ENCODE measurements at places on chromosomes 4 and X. TPM values are rescaled to one million over a fixed set of nuclear protein-coding genes. Genes with fewer than 3 reads are reported as not detected.

The LDB2 gene
- 8.0 TPM for total RNA-seq

The CENPVL1 gene
- total RNA-seq = not detected

The YIPF6 gene
- 30.5 TPM for total RNA-seq

The PDLIM3 gene
- 26.3 TPM for total RNA-seq

The FHDC1 gene
- total RNA-seq = 39.6 TPM

The YIPF7 gene
- not detected for total RNA-seq

The MAMLD1 gene
- 2.8 TPM for total RNA-seq

The UCP1 gene
- total RNA-seq = not detected

The ATP8A1 gene
- total RNA-seq = 7.9 TPM

The FGG gene
- total RNA-seq = not detected

DNA sequence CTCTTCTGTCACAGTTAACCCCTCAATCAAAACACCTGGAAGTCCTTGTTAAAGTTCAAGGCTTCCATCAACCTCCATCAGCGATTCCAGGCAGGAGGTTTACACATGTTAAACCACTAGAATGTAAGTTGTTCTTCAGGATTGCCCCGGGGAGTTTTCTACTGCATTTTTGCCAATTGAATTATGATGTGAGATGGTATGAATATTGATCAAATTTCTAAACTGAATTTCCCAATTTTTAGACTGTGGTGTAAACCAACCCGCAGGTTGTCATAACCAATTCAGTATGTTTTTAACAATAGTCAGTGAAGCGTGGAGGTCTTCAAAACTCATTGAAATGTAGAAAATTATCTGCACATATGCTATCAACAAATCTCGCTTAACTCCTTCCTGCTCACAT is 21.2 kb upstream of the TENM3 start:
- DNase-seq = no peak

DNA sequence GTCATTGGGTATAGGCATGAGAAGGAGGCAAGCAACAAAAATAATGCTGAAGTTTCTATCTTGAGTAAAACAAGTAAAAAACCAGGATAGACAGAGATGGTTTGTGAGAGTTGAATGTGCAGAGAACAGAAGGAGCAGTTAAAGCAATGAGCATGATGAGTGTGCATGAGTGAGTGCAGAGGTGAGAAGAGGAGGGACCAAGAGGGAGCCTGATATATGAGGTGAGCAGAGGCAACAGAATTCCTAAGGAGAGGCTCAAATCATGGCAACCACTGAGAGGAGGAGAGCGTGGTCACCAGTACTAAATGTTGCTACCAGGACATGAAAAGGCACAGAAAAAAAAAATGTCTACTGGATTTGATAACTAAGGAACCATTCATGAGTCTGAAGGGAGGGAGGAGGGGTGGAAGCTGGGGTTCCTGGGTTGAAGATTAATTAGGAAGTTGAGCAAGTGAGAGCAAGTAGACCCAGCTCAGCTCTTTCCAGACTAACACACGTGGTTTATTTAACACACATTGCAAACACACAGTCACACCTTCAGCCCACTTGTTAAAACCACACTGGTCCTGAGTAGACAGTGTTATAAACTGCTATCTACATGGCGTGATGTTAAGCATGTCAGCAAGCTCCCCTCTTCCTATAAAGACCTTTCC is 69.0 kb upstream of the IQCM start:
- no peak for DNase-seq

DNA sequence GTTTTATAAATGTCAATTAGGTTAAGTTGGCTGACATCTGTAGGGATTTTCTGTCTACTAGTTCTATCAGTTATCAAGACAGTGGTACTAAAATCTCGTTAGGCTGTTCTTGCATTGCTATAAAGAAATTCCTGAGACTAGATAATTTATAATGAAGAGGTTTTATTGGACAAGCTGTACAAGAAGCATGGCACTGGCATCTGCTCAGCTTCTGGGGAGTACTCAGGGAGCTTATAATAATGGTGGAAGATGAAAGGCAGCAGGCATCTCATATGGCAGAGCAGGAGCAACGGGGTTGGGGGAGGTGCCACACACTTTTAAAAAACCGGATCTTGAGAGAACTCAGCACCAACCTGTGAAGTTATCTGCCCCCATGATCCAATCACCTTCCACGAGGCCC is 28.2 kb downstream of the CHIC2 start:
- DNase-seq = no peak

GRCh38 chrX:43813898-43814297 is 68.4 kb downstream of the MAOB start:
- no peak for DNase-seq

DNA sequence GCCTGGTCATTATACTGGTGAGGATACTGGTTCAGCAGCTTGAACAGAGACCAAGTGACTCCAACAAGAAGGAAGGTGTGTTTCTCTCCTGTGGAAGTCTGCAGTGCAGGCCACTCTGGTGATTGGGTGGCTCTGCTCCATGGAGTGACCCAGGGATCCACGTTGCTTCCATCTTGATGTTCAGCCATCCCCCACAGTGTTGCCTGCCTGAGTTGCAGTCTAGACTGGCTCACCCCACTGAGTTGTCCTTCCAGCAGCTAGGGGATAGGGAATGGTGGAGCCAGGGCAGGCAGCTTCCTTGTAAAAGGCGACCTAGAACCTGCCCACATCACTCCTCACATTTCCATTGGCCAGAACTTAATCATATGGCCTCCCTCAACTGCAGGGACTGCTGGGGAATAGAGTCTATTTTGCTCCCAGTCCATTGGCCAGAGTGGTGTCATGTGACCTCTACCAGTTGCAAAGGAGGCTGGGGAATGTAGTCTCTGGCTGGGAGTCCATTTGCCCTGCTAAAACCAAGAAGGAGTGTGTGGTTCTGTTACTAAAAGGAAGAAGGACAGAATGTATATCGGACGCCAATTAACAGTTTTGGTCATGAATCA is 8.0 kb downstream of the MAN2B2 start:
- no peak for DNase-seq

DNA sequence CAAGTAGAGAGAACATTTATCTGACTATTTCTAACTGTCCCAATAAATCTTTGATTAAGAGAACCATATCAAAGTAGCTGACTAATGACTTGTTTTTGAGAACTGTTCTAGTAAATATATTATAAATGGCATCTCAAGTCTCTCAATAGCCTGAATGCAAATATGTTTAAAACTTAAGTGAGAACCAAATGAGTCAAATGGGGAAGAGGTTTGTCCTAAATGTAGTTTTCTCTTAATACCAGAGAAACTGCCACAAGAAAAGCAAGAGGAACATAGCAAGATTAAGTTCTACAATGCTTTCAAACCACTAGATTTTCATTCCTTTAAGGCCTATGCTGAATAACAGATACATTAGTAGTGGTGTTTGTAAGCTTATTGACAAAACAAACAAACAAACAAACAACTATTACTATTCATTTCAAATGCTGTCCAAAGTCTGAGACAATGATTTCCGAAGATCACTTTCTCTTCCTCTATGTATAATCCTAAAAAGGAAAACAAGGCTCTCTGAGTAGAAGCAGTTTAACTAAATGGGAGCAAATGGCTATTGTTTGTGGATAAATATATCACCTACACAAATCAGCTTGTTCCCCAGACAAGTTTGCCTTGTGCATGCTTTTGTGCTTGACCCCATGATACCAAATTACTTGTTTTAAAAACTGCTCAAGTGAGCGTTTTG is 408.4 kb upstream of the EMCN start:
- DNase-seq = no peak

GRCh38 chr4:99436976-99437722 is 2.0 kb upstream of the ADH7 start:
- DNase-seq = no peak

GRCh38 chr4:122643257-122643656 is 22.4 kb upstream of the IL21 start:
- no peak for DNase-seq

- DNase-seq = no peak
These were observed 243.2 kb upstream of the EDA2R start for GRCh38 chrX:66882101-66882500.

DNA sequence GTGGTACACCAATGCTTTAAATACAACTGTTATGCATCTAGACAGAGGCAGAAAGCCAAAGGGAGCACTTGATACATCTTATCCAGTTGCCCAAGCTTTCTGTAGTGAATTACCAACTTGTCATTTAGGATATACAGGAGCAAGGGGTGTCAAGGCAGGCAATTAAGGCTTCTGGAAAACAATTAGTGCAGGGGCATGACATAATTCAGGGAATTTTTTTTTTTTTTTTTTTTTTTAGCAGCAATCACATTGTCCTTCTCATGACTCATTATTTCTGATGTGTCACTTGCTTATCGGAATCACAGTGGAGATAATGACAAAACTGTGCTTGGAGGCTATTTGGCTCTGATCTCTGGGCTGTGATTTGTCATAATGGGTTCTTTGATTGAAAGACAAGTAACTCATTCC is 259.5 kb downstream of the ARHGAP24 start:
- no peak for DNase-seq

- DNase-seq = no peak
These were observed 351 bp upstream of the SLC30A9 start for GRCh38 chr4:41989994-41990364.

- no peak for DNase-seq
These were observed 98.5 kb downstream of the FRAS1 start for GRCh38 chr4:78155616-78156105.

DNA sequence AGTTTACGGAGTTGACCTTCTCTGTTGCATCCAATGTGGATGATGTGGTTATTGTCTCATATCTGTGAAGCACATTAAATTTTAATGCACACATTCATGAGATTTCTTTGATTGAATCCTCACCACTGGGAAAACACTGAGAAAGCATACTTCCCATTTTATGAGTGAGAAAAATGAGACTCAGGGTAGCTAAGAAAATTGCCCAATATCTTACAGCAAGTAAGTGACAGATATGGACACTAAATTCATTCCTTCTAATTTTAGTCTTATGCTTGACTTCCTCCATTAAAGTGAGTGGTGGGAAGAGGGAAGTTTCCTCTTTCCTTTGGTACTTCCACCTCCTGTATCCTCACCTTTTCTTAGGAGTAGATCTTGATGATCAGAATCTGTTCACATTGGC is 504.8 kb upstream of the BOD1L1 start:
- no peak for DNase-seq

DNA sequence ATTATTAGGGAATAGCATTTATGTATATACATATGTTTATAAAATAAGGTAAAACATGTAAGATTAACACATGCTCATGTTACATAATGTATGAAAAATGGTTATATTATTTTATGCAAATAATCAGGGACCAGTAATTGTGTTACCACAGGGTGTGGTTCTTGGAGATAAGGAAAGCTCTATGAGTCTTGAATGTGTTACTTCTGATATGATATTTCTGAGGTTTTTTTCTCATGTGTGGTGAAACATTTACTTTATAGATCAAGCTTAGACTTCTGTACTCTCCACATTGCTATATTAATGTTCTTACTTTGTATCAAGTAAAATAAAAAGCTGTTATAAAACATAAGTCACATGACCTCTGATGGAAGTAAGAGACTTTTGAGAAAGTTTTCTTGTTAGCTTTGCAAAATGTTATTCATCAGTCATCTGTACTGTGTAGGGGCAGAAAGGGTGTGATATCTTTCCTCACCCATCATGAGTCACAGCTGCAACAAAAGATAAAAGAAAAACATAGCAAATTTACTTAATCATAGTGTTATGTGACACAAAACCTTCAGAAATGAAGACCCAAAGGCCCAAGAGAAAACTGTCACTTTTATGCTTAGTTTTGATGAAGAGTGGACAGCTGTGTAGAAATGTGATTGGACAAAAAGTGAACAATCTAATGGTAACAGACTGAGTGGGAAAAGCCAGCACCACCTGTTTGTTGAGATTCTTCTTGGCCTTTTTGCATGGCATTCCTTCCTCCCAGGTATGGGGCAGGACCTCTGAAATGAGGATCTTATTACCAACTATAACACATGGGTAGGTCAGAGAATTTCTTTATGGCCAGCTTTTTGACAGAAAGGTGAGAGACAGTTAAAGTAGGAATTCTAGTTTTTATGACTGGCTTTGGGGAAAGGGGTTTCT is 632.3 kb downstream of the PDHA2 start:
- no peak for DNase-seq

DNA sequence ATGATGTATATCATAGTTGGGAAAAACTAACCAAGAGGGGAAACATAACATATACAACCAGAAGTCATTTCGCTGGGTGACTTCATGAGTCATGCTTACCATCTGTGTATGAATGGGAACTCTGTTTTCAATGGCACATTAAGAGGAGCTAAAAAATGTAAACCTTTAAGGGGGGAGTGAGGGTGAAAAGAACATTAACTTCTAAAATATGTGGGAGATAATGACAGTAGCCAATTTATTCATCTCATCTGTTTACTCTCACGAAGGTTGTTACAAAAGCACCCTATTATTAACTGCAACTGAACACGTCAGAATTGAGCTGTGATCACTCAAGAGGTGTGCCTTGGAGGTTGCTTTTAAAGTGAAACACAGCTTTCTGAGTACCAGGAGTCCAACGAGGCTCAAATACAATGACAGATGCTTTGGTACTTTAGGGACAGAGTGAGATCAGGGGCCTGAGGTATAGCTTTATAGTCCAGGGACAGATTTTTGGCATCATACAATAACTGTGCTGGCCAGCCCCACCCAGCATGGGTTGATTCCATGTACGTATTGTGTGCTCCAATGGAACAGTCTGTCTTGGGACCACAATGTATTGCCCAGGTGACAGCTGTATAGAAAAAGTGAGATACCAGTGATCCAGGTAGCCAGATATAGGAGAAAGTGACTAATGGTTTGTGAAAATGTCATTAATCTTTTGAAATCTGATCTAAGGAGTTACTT is 107.3 kb downstream of the AMMECR1 start:
- no peak for DNase-seq

- DNase-seq = no peak
These were observed 145.6 kb downstream of the AMELX start for GRCh38 chrX:11438767-11439166.

- no peak for DNase-seq
These were observed 135.7 kb upstream of the PLAC1 start for GRCh38 chrX:134793978-134794377.

- no peak for DNase-seq
These were observed 854 bp downstream of the RNF113A start for GRCh38 chrX:119870626-119871131.

- no peak for DNase-seq
These were observed 130.8 kb downstream of the ENOX2 start for GRCh38 chrX:130772105-130772775.

- no peak for DNase-seq
These were observed 322.0 kb upstream of the PPARGC1A start for GRCh38 chr4:24211856-24212255.

GRCh38 chr4:88318751-88319350 is 34.5 kb upstream of the PPM1K start:
- no peak for DNase-seq

- DNase-seq = no peak
These were observed 19.8 kb upstream of the SGMS2 start for GRCh38 chr4:107804956-107805355.
